ENCODE measurements at places on chromosomes 4 and X.

DNA sequence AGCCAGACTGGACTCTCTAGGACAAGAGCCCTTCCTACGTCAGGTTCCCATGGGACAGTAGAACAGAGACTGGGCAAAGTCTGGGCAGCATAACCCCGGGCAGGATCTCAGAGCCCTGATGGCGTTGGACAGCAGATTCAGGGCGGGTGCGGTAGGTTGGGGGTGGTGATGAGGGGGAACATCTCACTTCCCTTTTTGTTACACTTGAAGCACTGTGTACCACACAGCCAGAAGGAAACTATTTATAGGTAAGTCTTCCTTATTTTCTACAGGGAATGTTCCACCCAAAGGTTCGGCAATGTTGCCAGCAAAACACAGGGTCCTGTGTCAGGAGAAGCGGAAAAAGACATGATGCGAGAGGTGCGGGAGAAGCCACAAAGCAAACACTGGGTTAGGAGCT lies 54.3 kb downstream of the TSC22D3 start:
- DNase-seq, result no peak

DNA sequence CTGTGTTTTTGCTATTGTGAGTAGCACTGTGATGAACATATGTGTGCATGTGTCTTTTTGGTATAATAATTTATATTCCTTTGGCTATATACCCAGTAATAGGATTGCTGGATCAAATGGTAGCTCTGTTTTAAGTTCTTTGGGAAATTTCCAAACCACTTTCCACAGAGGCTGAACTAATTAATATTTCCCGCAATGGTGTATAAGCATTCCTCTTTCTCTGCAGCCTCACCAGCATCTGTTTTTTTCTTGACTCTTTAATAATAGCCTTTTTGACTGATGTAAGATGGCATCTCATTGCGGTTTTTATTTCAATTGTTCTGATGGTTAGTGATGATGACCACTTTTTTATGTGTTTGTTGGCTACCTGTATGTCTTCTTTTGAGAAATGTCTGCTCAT lies 247.7 kb upstream of the NDST3 start:
- DNase-seq, result peak; percentile 42

DNA sequence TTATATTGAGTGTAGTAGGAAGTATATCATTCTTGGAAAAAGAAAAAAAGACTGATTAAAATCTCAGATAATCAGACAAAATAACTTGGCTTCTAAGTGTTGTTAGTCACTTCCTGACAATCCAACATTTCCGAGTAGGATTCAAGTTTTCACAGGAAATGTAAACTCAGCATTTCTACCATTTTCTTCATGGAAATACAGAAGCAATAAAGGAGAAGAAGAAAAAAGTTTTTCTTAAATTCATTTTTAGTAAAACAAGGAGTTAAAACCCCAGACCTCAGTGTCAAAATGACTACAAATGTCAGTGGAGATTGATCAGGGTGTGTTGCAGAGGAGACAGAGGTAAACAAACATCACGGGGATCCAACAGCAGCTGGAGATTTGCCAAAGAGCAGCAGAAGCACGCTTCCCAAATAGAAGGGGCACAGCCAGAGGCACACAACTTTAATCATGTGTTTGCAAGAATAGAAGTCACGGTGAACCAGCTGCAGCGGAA lies 129.3 kb upstream of the FAM9B start:
- DNase-seq, result no peak

GRCh38 chr4:122671919-122672490 lies 51.1 kb upstream of the IL21 start:
- no peak for DNase-seq

DNA sequence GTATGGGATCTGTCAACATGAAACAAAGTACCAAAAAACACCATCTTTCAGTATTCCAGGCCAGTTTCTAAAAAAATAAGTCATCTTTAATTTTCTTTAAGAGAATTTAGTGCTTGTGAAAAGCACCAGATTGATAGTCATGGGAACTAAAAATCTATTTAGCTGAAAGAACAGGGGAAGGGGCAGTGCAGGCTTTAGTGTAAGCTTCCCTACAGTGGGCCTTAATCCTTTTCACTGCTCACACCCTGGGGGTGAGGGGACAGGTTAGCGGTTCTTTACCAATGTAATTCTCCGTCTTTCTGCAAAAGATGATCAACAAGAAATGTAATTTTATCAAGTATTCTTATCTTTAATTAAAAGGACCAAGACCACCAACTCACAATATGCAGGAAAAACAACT lies 47.1 kb downstream of the CHIC2 start:
- no peak for DNase-seq

GRCh38 chr4:31045151-31045550 lies 325.0 kb downstream of the PCDH7 start:
- no peak for DNase-seq

GRCh38 chr4:20109391-20109790 lies 142.3 kb upstream of the SLIT2 start:
- DNase-seq, result no peak

- DNase-seq, result no peak
Measured at GRCh38 chr4:85701861-85702321, 226.9 kb downstream of the ARHGAP24 start.

DNA sequence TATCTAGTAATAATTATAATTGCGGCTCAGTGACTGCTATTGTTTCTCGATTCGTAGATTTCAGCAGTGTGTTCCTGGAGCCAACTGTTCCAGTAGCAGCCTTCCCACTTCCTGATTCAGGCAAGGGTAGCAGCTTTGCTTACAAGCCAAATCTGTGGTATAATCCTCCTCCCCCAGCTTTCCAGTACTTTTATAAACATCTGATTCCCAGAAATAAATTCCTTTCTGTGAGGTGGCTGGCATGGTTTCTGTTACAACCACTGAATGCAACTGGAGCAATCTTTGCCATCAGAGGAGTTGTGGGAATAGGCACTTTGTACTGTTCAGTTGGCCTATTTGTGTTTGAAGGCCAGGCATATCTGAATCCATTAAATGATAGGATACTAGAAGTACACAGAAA lies 80.0 kb downstream of the GLRA3 start:
- DNase-seq, result peak; percentile 71

GRCh38 chr4:152307669-152308068 lies 228.2 kb downstream of the FBXW7 start:
- no peak for DNase-seq

DNA sequence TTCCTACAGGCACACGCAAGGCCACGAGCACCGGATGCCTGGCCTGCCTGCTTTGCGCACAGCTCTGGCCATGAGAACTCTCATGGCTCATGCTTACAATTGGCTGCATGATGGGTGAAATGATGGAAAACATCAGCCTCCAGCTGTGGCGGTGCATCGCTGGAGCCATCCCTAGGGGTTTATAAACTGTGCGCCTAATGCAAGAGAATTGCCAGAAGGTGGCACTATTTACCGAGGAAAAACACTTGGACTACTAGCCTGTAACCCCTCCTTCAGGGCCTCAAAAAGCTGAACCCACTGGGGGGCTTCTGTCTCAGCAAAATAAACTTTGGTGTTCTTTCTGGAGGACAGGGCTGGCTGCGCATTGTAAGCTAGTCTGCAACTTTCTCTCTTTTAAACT lies 51.9 kb downstream of the PHKA2 start:
- no peak for DNase-seq

DNA sequence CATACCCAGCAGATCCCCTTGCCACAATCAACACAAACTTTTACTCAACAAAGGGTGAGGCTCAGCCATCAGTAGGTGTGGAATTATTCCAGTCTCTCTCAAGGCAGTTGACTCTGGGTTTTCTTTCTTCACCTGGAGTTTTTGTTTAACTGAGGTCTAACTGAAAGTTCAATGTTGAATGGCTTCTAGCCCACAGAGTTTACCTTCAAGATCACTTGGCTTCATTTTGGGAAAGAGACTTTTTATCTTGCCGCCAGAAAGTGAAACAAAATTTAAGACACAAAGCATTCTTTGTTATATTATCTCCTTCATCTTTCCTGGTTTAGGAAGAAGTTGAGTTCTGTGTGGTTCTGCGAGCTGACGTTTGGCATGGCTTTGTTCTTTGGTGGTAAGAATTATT lies 83.8 kb upstream of the RASGEF1B start:
- DNase-seq, result no peak

GRCh38 chr4:15425520-15425919 lies 2.3 kb upstream of the C1QTNF7 start:
- no peak for DNase-seq

- peak; percentile 20 for DNase-seq
Measured at GRCh38 chr4:144705601-144706590, 59.9 kb downstream of the HHIP start.

DNA sequence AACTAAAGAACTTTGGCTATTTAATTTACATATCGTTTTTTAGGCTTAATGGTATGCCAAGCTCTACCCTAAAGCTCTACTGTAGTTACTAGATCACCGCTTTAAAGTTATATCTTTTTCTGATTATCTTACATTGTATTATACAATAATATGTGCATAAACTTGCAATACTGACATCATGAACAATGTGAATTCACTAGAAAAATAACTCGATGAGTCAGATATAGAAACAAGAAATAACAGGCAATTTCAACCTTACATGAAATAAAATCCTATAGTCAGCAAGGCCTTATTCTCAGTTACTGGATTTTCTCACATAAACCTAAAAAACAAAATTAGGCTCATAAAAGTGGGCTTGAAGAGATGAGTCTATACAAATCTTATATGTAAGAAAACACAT lies 32.5 kb downstream of the PDGFC start:
- DNase-seq, result no peak

- no peak for DNase-seq
Measured at GRCh38 chr4:47468706-47469365, 5.3 kb upstream of the COMMD8 start.

DNA sequence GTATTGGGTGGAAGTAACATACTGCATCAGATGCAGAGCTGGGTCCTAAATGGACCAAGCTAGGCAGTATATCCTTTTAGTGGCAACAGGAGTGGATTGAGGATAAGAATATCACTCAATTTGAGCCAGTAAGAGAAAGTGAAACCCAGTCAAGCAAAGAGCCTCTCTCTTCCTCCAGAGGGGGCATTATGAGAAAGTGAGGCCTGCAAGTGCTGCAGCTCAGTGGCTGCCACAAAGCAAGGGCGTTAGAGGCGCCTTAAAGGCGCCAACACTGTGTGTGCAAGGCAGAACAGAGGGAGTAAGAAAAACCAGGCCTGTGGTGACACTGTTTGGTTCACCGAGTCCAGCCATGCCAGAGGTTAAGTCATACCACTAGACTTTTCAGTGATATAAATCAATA lies 17.5 kb downstream of the STX18 start:
- no peak for DNase-seq

DNA sequence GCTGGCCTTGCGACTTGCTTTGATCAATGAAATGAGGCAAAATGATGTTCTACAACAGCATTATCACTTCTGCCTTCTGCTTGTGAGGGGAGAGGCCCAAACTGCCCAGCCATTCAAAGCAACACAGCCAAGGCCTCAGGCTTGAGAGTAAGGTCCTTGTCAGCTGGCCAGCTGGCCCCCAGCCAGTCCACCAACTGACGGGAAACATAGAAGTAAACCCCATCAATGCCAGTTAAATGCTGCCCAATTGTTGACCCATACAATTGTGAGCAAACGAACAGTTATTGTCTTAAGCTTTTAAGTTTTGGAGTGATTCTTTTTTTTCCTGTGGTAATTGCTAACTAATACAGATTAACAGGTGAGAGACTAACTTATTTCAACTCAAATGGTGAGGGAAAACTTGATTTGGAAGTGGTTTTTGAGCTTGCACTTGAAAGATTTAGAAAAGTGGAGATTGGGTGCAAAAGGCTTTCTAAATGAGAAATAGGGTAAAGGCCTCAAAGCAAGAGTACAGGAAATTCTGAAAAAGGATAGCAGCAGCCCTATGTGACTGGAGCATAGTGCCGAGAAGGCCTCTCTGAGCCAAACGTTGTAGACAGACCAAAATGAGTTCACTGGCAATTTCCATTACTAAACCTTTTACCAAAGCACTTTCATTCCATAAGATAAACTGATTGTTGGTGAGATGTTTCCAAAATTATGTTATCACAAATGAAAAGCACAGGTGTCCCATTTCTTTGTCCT lies 66.9 kb downstream of the ARHGEF38 start:
- no peak for DNase-seq

GRCh38 chr4:67727124-67727850 lies 26.3 kb upstream of the UBA6 start:
- peak; percentile 45 for DNase-seq

DNA sequence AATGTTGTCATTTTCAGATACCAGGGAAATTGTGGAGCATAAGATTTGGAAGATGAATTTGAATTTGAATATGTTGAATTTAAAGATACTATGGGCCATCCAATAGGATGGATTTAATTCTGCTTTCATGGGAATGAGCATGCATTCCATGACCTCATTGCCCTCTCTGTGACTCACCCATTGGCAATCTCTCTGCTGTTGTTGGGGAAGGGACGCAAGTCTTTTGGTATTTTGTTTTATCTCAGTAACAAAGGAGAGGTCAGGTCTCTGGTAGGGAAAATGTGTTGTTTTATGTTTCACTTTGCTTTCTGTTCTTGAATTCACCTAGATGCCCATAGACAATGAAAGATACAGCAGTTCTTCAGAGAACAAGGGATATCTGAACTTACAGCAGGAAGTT lies 42.1 kb upstream of the MAGEA4 start:
- peak; percentile 57 for DNase-seq

DNA sequence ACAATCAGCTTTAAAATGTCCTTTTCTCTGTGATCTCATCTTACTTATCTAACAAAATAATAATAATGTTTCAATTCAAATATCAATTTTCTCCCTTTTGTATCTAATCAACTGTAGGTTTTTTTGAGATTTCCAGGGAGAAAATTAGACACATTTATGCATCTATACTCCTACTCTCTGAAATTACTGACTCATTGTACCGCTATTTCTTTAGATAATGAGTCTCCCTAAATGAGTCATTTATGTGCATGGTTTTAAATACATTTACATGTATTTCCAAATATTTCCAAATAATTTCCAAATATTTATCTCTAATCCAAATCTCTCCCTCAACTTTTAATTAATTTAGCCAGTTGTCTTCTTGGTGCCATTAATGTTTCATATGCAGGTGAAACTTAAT lies 621.0 kb downstream of the TECRL start:
- DNase-seq, result no peak

- peak; percentile 87 for DNase-seq
Measured at GRCh38 chr4:129358571-129358970, 262.6 kb downstream of the C4orf33 start.

GRCh38 chr4:21947791-21948346 lies 703 bp downstream of the KCNIP4 start:
- DNase-seq, result no peak

Data from astrocyte of the cerebellum (primary cell).